ENCODE measurements at places on chromosomes 6 and 20. TPM values are rescaled to one million over a fixed set of nuclear protein-coding genes. Genes with fewer than 3 reads are reported as not detected.

Gene SNAI1
- total RNA-seq = 0.23 TPM

Gene NHSL1
- 23.9 TPM for total RNA-seq

Gene ANKRD6
- 1.0 TPM for total RNA-seq

DNA sequence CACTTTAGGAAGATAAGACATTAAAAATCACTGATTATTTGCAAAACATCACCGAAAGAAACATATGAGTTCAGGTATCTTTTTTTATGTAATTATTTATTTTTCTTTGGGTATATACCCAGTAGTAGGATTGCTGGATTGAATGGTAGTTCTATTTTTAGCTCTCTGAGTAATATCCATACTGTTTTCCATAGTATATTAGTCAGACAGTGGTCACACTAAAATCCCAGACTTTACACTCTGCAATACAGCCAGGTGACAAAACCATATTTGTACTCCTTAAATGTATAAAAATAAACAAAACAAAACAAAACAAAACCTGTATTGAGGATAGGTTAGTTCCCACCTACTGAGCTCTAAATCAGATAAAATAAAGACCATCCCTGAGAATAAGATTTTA lies 1024.3 kb upstream of the EYS start:
- H3K36me3 ChIP-seq = no peaks in the 10 kb centered on the region
- no peak overlapping the region for H3K27ac ChIP-seq

DNA sequence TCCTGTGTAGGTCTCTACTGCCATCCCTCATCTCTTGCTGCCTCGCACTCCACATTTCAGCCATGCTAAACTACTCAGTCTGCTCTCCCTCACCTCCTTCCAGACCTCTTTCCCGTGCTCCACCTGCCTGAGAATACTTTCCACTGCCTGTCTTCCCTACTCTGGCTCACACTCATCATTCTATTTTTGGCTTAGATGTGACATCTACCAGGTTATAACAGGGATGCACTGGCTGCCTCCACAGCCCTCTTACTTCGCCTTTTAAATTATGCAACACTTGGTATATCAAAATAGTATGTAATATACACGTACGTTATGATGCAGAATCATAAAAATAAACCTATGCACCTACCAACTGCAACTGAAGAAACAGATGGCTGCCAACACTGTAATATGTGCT lies 222.8 kb upstream of the DTNBP1 start:
- H3K4me3 ChIP-seq = no peak overlapping the region
- H3K27ac ChIP-seq = no peak overlapping the region
- peaks cover 9% of the 10 kb centered on the region for H3K4me1 ChIP-seq
- no peak for DNase-seq
- H3K27me3 ChIP-seq = no peaks in the 10 kb centered on the region
- no peaks in the 10 kb centered on the region for H3K36me3 ChIP-seq

- H3K4me1 ChIP-seq = peaks cover 9% of the 10 kb centered on the region
- H3K4me3 ChIP-seq = no peak overlapping the region
- H3K36me3 ChIP-seq = no peaks in the 10 kb centered on the region
- no peak for DNase-seq
- H3K27ac ChIP-seq = no peak overlapping the region
Measured at GRCh38 chr6:108132863-108133262, 33.0 kb upstream of the NR2E1 start.

GRCh38 chr6:348860-349396 lies 42.6 kb upstream of the IRF4 start:
- H3K4me3 ChIP-seq = no peak overlapping the region
- H3K36me3 ChIP-seq = peaks cover 27% of the 10 kb centered on the region
- no peak for DNase-seq
- no peaks in the 10 kb centered on the region for H3K27me3 ChIP-seq
- H3K4me1 ChIP-seq = no peaks in the 10 kb centered on the region

DNA sequence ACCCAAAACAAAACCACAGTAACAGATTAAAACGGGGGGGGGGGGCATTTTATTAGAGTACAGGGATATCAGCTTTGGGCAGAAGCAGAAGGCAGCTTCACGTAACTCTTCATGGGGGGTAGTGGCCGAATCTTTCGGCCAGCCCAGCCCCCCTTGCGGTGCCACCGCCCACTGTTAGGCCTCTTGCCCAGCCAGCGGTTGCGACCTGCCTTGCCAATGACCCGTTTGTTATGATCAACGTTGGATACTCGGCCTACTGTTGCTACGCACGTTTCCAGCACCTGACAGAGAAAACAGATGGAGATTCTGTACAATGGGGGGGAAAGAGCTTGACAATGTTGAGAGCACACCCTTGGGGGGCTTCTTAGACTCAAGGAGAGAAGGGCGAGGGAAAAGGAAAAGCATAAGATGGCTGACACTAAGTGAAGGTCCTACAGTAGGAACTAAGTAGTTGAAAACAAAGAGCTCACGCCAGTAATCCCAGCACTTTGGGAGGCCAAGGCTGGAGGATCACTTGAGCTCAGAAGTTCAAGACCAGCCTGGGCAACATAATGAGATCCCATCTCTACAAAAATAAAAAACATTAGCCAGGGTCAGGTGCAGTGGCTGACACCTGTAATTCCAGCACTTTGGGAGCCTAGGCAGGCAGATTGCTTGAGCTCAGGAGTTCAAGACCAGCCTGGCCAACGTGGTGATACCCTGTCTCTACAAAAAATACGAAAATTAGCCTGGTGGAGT lies 724 bp upstream of the CUL7 start:
- peak overlapping the region; percentile 98 for H3K27ac ChIP-seq
- no peaks in the 10 kb centered on the region for H3K27me3 ChIP-seq
- peaks cover 58% of the 10 kb centered on the region for H3K36me3 ChIP-seq

GRCh38 chr6:119449331-119450156 lies 100.0 kb upstream of the MAN1A1 start:
- peaks cover 18% of the 10 kb centered on the region for H3K4me1 ChIP-seq
- H3K36me3 ChIP-seq = no peaks in the 10 kb centered on the region
- no peak overlapping the region for H3K4me3 ChIP-seq
- no peaks in the 10 kb centered on the region for H3K27me3 ChIP-seq
- peak overlapping the region; percentile 1 for H3K27ac ChIP-seq

GRCh38 chr20:51660672-51661608 lies 107.2 kb downstream of the ATP9A start:
- no peaks in the 10 kb centered on the region for H3K27me3 ChIP-seq
- no peak overlapping the region for H3K27ac ChIP-seq
- H3K4me1 ChIP-seq = peaks cover 7% of the 10 kb centered on the region
- no peaks in the 10 kb centered on the region for H3K36me3 ChIP-seq
- peak; percentile 23 for DNase-seq

DNA sequence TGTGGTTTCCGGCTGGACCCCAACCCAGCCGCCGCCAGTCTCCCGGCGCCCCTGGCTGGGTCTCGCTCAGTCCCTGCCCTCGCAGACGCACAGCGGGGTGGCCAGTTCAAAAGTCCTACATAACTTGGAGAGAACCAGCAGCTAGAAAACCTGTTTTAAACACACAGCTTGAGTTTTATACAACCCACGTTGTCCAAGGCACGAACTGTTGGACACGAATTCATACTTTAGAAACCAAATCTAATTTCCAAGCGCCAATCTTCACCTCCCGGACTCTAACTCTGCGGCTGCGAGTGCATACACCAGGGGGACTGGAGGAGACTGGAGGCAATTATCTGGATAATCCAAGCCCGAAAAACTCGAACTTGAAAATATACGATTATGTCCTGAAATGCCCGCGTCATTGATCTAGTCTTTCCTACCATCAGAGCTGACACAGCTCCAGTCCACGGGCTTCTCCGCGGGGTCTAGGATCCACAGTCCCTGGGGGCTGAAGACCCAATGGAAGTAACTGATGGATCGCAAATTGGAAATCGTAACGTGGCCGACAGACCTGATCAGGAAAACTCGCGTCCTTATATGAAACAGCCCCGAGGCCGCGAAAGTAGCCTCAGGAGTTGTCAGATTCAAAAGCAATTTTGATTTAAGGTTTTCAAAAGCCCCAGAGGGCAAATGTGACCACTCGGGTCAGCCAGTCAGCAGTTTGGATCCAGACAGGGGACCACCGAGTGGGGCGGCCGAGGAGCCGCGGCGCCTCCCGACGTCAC lies 843 bp upstream of the HEY2 start:
- peaks cover 97% of the 10 kb centered on the region for H3K27me3 ChIP-seq
- peak overlapping the region; percentile 73 for H3K4me3 ChIP-seq
- H3K27ac ChIP-seq = no peak overlapping the region
- DNase-seq = peak; percentile 16
- peaks cover 6% of the 10 kb centered on the region for H3K36me3 ChIP-seq
- peaks cover 9% of the 10 kb centered on the region for H3K4me1 ChIP-seq

DNA sequence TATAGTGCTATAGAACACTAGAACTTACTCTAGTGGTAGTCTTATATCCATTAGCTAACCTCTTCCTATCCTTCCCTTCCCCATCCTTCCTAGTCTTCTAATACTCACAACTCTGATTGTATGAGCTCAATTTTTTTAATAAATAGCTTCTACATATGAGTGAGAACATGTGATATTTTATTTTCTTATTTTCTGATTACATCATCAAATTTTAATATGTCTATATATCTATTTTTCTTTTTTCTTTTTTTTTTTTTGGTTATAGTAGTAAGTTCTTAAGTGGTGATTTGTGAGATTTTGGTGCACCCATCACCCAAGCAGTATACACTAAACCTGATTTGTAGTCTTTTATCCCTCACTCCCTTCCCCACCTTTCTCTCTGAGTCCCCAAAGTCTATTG lies 112.5 kb downstream of the JAG1 start:
- peaks cover 18% of the 10 kb centered on the region for H3K4me1 ChIP-seq
- peaks cover 12% of the 10 kb centered on the region for H3K36me3 ChIP-seq
- H3K27ac ChIP-seq = no peak overlapping the region
- H3K4me3 ChIP-seq = no peak overlapping the region

- no peak overlapping the region for H3K27ac ChIP-seq
- no peak for DNase-seq
- no peaks in the 10 kb centered on the region for H3K36me3 ChIP-seq
- H3K27me3 ChIP-seq = no peaks in the 10 kb centered on the region
- no peaks in the 10 kb centered on the region for H3K4me1 ChIP-seq
- H3K4me3 ChIP-seq = no peak overlapping the region
Measured at GRCh38 chr6:431986-432385, 40.4 kb downstream of the IRF4 start.

- no peaks in the 10 kb centered on the region for H3K36me3 ChIP-seq
- H3K27ac ChIP-seq = no peak overlapping the region
- no peak for DNase-seq
- no peaks in the 10 kb centered on the region for H3K27me3 ChIP-seq
Measured at GRCh38 chr6:24554474-24554873, 59.7 kb downstream of the ALDH5A1 start.

DNA sequence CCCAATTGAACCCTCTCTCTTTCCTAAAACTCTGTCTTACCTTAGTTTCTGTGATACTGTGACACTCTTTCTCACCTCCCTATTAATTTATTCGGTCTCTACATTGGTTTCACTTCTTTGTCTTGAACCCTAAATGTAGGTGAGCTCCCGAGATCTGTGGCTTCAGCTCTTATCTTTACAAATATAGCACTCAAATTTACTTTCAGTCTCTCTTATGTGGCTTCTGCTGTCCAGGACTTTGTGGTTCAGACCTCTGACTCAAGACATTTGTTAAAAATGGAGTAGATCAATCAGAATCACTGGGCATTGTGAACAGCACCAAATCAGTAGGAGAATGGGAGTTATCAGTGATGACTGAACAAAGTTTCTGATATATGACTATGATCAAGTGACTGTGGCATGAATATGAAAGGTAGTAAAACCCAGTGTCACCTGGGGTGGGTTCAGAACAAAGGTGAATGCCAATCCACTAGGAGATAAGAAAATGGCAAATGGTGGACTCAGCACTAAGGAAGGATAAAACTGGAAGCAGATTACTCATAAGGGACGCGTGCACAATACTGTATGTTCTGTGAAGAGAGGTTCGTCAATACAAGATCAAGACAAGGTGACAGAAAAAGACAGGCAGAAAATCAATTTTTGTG lies 27.2 kb downstream of the IL17F start:
- H3K27ac ChIP-seq = no peak overlapping the region
- peaks cover 24% of the 10 kb centered on the region for H3K27me3 ChIP-seq
- no peaks in the 10 kb centered on the region for H3K36me3 ChIP-seq
- no peaks in the 10 kb centered on the region for H3K4me1 ChIP-seq

- H3K27ac ChIP-seq = peak overlapping the region; percentile 4
- no peak overlapping the region for H3K4me3 ChIP-seq
- H3K27me3 ChIP-seq = no peaks in the 10 kb centered on the region
- DNase-seq = peak; percentile 38
- peaks cover 29% of the 10 kb centered on the region for H3K36me3 ChIP-seq
- H3K4me1 ChIP-seq = no peaks in the 10 kb centered on the region
Measured at GRCh38 chr6:12160326-12160725, 129.8 kb upstream of the EDN1 start.

DNA sequence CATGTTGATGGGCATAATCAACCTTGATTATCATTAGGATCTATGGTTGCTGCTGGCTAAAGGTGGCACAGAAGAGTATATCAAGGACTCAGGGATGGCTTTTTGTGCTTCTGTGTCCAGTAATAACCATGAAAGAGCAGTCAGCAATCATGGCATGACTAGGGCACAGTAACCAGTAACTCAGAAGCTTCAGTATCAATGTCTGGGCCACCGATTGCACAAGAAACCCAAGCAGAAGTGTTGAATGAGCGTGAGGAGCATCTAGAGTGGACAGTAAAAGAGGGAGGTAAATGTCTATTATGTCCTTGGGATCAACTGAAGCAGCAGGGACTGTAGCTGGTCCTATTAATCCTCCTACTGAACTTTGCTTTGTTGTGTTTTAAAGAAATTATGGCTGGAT lies 81.5 kb upstream of the F13A1 start:
- H3K4me3 ChIP-seq = no peak overlapping the region
- no peaks in the 10 kb centered on the region for H3K36me3 ChIP-seq
- DNase-seq = no peak
- H3K27ac ChIP-seq = no peak overlapping the region
- H3K27me3 ChIP-seq = no peaks in the 10 kb centered on the region

GRCh38 chr6:139149383-139149782 lies 14.5 kb downstream of the HECA start:
- H3K4me3 ChIP-seq = no peak overlapping the region
- no peak overlapping the region for H3K27ac ChIP-seq
- H3K36me3 ChIP-seq = no peaks in the 10 kb centered on the region
- no peak for DNase-seq
- peaks cover 25% of the 10 kb centered on the region for H3K4me1 ChIP-seq
- no peaks in the 10 kb centered on the region for H3K27me3 ChIP-seq

- H3K4me3 ChIP-seq = no peak overlapping the region
- peaks cover 90% of the 10 kb centered on the region for H3K27me3 ChIP-seq
- H3K27ac ChIP-seq = no peak overlapping the region
- peaks cover 6% of the 10 kb centered on the region for H3K36me3 ChIP-seq
- DNase-seq = no peak
Measured at GRCh38 chr6:127131772-127132376, 13.4 kb downstream of the RSPO3 start.

- no peak overlapping the region for H3K4me3 ChIP-seq
- H3K27ac ChIP-seq = no peak overlapping the region
- H3K36me3 ChIP-seq = no peaks in the 10 kb centered on the region
- H3K4me1 ChIP-seq = peaks cover 6% of the 10 kb centered on the region
Measured at GRCh38 chr20:41650231-41650948, 32.2 kb upstream of the CHD6 start.
